ENCODE measurements at places on chromosomes 3 and 15.

DNA sequence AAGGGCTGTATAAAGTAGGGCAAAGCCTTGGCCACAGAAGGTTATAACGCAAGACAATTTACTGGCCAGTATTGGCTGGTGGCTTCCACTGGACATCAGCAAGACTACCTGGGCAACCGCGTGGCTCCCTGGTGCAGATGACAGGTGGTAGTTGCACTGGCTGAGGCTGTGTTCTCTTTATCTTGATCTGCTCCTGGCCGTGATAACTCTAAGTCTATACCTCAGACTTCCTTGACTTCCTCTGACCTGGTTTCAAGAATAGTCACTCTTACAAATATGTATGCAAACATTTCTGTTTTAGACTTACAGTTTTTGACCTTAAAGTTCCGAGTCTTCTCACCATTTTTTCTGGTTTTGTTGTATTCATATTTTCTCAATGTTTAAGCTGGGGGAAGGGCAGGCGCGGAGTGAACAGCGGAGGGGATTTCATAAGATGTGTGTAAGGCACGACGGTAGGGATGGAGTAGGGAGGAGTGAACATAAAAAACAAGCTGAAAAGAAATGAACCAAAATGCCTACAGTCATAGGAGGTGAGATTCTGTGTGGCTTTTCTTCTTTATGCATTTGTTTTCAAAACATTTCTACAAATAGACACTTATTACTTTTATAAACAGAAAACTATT lies 15.2 kb upstream of the TMEM212 start:
- no peak for DNase-seq

DNA sequence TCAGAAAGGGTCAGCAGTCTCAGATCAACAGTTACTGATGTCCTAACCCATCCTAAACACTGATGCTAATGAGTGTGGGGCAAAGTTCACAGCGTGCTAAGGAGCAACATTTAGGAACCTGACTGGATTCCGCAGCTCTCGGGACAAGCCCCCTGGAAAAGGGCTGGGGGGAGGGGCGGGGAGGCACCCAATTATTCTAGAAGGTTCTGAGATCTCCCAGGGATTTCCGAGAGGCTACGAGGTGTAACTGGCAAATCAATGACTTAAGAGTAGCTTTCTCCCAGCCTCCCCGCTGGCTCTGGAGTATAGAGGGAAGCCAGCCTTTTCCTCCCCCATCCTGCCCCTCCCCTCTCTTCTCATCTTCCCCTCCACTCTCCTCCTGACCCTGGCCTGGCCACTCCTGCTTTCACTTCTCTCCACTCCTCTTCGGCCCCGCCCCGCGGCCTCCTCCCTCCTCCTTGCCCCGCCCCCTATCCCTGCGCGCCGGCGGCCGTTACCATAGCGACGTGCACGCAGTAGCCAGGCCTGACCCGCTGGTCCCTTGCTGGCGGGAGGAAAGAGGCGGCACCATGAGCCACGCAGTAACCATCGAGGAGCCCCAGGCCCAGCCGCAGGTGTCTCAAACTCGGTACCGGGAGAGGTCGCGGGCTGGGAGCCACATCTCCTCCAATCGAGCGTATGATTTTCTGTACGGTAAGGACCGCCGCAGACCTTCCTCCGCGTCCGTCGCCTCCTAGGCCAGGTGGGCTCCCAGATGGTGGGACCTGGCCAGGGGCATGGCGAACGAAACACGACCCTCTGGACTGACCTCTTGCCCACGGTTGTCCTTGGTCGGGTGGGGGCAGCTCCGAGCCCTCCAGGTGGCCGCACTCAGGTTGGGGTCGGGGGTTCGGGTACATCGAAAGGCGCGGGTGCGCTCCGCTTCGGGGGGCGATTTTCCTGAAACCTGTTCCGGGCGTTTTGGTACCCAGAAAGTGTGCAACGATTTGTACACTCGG lies at the start of gene CFAP91:
Gene CFAP91, plus strand, starts transcription at position 493 of the 998 bp plus-strand sequence. Its CDS starts 77 bp downstream, at position 570.
- DNase-seq = peak; percentile 91

GRCh38 chr3:165103616-165104015 lies 25.3 kb upstream of the SI start:
- no peak for DNase-seq

- DNase-seq = no peak
Observed at GRCh38 chr15:69668039-69668705, 215.6 kb downstream of the RPLP1 start.

GRCh38 chr3:177574222-177574856 lies 377.1 kb upstream of the TBL1XR1 start:
- peak; percentile 53 for DNase-seq

Data from right forelimb (tissue), 1 donor.